ENCODE measurements at places on chromosomes 7 and 10.

DNA sequence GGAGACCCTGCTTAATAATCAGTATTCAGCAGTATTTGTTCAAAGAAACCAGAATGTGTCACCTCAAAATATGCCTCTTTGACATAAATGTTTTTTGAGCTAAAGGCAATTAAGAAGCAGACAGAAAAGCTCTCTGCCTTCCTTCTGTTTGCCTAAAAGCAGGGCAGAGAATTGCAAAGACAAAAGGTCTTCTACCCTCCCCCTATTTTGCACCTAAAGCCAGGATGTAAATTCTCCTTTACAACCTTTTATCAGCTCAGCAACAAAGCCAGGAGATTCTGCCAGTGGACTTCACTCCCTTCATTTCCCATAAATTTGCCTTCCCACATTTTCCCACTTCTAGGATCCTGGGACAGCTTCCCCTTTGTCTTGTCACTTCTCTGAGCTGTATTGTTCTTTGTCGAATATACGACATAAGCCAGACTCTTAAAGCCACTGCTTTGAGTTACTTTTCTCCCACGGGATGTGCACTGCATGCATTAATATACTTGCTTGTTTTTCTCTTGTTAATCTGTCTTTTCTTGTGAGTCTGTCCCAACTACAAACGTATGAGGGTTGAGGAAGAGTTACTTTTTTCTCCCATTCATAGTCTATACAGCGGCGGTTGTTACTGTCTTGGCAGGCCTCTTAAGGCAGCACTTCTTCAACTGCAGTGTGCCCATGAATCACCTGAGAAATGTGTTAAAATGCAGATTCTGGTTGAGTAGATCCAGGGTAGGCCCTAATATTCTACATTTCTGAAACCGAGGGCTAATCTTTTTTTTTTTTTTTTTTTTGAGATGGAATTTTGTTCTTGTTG is 48.2 kb downstream of the ST8SIA6 start:
- no peak for DNase-seq

- DNase-seq: no peak
Observed at GRCh38 chr7:47427051-47427643, 154.8 kb downstream of the TNS3 start.

GRCh38 chr10:90993340-90993739 is 72.5 kb upstream of the ANKRD1 start:
- no peak for DNase-seq

DNA sequence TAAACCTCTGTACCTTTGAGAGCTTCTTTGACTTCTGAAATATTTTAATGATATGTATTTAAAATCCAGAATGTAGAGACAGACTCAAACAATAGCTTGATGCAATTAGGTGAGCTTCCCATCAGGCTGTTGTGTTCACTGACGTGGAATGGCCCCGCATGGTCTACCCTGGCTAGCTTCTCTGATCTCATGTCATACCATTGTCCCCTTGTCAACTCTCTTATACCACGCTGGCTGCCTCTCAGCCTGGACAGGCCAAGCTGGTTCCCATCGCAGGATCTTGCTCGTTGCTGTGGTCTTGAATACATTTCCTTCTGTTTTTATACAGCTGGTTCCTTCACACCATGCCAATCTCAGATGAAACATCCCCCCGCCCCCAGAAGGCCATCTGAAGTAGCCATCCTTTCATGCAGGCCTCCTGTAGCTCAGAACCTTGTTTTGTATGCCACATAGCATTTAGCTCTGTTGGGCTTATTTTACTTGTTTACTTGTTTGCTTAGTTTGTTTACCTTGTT is 84.2 kb downstream of the FANK1 start:
- no peak for DNase-seq

GRCh38 chr7:139811066-139811465 is 18.0 kb upstream of the TBXAS1 start:
- DNase-seq: no peak

DNA sequence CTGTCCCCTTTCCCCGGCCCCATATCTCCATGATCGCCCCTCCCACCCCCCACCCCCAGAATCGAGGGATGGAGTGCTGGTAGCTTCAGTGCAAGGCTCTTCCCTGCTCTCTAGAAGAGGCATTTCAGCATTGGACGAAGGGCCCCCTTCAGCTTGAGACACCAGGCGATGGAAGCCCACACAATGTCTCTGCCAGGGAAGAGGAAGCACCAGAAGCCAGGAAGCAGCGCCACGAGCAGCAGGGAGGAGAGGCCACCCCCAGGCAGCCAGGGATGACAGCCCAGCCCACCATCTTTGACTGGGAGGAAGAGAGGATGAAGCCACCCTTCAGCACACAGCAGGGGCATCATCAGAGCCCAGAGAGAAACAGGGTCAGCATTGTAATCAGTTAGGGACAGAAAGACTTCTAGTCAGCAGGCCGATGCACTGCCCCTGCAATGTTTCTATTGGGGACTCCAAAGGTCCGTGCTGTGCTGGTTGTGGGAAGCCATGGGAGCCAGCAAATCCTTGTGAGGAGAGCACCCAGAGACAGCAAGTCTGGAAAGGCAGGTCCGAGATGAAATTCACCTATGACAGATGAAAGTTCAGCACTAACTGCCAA is 15.7 kb downstream of the TMEM72 start:
- no peak for DNase-seq

DNA sequence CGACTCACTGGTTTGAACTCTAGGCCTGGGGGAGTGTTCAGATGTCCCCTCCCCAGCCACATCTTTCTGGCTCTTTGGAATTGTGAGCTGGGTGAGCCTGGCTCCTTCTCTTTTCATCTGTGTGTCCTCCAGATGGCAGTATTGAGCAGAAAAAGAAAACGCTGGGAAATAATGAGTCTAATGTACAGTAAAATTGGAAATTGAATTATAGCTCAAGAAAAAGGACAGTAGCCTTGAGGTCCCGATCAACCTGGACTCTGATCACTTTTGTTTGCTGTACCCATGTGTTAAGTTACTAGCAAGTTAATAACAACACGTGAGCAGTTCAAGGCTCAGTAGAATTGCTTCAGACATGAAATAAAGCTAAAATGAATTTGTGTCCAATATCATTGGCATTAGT is 77.9 kb downstream of the SNX10 start:
- peak; percentile 24 for DNase-seq

DNA sequence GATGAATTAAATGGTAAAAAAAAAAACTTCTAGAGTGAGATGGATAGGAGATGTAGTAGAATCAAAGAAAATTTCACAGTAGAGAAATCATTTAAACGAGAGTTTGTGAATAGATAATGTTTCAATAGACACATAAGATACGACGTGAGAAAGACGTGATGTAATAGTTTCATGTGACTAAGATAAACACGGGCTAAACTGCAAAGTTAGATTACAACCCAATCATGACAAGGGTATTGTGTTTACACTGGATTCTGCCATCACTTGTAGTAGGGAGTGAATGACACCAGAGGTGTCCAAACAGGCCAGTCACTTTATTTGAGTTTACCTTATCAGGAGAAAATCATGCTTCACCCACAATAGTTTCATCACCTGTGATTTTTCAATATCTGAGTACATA is 21.6 kb downstream of the SEMA3D start:
- no peak for DNase-seq

GRCh38 chr7:135205850-135206249 is 5.5 kb downstream of the WDR91 start:
- DNase-seq: no peak

GRCh38 chr10:17157024-17157423 is 27.4 kb upstream of the CUBN start:
- DNase-seq: no peak

GRCh38 chr7:95198863-95199262 is 125.5 kb downstream of the PON1 start:
- no peak for DNase-seq

GRCh38 chr10:61068471-61068870 is 124.5 kb upstream of the RHOBTB1 start:
- DNase-seq: no peak

DNA sequence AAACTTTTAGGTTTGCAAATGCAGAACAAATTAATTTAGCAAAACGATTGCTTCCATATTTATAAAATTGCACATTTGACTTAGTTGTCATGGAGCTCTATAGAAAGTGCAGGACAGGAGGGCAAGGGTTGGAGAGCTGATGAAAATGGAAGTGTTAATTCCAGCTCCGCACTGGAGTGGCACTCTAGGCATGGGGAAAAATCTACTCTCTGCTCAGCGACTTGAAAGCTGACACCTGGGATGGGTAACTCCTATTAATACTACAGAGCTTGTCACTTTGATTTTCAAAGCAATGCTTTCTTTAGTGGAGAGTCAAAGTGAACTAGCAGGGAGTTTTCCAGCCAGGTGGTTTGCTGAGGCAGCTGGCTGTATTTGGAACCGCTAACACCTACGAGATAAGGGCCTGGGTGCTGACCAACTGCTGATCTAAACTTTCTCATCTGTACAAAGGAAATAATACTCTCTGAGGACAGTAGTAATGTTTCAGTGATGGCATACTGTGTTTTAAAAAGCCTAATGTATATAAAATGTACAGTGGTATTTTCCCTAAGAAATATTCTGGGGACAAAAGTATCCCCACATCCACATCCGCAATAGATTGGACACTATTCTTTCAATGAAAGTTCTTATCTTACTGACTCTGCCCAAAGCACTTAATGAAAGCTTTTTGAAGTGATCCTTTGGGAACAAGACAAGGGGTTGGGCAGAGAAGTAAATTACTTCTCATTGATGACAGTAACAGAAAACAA is 444.3 kb downstream of the GPAM start:
- DNase-seq: no peak

DNA sequence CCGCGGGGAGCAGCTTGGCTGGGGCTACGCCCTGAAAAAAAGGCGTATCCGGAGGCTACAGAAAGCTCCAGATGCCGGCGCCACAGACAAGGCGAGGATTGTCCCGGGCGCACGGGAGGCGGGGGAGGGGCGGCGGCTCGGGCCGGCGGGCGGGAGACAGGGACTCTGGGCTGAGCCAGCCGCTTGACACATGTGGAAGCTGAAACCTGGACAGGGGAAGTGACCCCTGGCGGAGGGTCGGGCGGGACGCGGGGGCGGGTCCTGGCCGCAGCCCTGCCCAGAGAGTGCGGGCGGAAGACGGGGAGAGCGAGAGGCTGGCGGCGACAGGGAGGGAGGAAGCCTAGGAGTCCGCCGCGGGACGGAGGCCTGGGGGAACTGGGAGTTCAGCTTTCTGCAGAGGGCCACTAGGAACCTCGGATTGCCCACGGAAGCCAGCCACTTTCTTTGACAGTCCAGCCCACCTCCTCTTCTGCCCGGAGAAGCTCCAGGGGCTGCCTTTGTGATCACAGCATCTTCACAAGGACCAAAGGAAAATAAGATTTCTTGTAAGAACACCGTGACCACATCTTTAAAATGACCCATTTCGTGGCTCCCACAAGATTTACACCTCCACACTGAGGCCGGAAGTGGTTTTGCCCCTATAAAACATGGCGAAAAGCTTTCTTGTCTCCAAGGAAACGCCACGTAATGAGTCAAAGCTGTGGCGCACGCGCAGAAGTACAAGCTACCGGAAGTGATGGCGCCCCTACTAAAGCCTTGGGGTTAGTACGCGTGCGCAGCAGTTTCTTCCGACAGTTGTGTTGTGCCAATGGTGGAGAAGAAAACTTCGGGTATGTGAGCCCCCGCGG is at the start of the genes PLOD3 and ZNHIT1:
TSS of gene PLOD3 (minus strand) at position 194 of the 848 bp plus-strand sequence. CDS start 307 bp downstream, outside the sequence.
TSS of gene ZNHIT1 (plus strand) at position 778 of the 848 bp plus-strand sequence. CDS start at position 809, 31 bp downstream.
- DNase-seq: peak; percentile 91

- no peak for DNase-seq
Observed at GRCh38 chr10:11297136-11297535, 279.5 kb downstream of the CELF2 start.

DNA sequence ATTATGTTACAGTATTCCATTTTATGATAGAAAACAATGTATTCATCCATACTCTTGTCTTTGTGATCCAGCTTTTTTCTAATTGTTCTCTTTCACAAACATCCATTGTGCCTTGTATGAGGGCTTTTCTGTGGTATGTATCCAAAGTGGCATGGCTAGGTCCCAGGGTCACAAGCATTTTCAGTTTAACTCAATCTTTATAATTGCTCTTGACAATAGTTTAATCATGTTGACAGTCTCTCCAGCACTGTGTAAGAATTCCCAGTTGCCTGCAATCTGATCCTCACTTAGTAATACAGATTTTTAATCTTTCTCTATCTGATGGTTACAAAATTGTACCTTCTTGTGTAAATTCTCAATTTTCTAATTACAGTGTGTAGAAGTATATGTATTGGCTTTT is 533.4 kb downstream of the NEBL start:
- DNase-seq: no peak

DNA sequence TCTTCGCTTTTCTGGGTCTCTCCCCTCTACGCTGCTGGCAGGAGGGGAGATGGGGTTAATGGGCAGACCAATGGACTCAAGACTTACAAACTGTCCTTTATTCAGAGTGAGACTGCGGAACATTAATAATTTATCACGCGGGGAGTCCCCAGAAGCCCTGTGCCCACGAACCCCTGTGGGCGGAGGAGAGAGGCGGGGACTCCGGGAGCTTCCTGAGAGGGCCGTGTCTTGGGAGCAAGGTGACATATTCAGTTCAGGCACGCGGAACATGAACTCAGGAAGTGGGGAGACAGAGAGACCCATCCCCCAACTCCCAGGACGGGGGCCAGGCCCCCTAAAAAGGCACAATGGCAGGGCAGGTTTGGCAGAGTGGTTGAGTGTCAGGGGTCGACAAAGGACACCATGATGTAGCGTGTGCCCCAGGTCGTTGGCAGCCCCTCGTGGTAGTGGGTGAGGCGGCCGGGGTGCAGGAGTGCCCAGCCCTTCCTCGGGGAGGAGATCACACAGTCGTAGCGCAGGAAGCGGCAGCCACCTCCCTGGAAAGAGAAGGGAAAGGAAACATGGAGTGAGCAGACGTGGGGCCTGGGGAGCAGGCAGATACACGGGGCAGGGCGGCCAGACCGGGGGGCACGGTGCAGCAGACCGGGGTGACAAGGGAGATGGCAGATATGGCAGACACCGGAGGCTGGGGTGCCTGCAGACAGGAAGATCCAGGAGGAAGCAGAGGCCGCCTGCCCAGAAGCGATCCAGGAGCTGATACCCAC is 5.2 kb upstream of the MOGAT3 start:
- no peak for DNase-seq

DNA sequence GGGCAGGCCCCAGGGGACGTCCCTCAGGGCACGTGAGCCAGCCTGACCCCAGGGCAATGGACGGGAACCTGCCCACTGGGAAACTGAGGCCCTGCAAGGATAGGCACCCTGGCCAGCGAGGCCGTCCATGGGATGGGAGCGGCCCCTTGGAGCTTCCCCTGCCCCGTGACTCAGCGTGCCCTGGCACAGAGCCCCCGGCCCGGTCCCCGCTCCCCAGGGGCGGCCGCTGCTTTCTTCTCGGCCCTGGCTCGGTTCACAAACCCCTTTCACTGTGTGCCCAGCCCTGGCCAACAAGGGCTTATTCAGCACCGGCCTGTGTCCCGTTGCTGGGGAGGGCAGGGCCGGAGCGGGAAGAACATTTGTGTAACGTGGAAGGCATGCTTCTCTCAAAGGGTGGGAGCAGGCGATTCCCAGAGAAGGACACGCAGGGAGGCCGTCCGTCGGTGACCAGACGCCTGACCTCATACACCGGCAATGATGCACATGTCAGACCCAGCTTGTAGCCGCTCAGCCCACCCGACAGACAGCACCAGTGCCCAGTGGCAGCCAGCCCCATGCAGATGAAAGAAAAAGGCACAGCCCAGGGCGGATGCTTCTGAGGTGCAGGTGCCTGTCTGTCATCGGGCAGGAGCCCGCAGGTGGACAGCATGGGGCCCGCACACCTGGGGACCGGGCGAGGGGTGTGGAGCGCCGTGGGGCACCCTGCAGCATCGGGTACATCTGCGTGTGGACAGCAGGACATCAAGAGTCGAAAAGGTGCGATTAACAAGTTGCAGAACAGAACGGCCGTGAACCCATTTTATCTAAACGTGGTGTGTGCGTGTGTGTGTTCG is 94.5 kb downstream of the PDGFA start:
- no peak for DNase-seq

GRCh38 chr10:96306516-96306915 is 2.3 kb downstream of the DNTT start:
- no peak for DNase-seq

- no peak for DNase-seq
Observed at GRCh38 chr10:122949296-122949695, 4.7 kb downstream of the C10orf88 start.
